ENCODE measurements at places on chromosomes 4 and X. TPM values are rescaled to one million over a fixed set of nuclear protein-coding genes. Genes with fewer than 3 reads are reported as not detected.
A peak's percentile ranks its signal among the peaks of the same experiment; 100 is the strongest.

Gene MAMLD1
- 1.4 TPM for total RNA-seq

GRCh38 chr4:14070289-14070880 is 442.9 kb upstream of the BOD1L1 start:
- no peak overlapping the region for H3K27ac ChIP-seq
- no peaks in the 10 kb centered on the region for H3K36me3 ChIP-seq
- H3K4me1 ChIP-seq: no peaks in the 10 kb centered on the region

DNA sequence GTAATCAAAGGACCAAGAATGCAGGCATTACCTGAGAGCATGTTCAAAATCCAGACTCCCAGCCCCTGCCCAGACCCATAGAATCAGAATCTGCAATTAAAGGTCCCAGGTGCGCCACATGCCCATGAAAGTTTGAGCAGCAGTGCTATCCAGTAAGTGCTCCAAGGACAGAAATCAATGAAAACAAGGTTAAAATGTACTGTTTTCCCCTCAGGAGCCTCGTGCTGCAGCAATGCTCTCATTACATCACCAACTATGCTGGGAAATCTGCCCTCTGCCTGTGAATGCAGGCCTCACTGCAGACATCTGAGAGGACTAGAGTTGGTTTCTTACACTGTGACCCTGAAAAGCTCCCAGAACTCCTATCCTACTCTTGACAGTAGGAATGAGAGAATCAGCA is 21.1 kb downstream of the ANXA5 start:
- H3K36me3 ChIP-seq: peaks cover 52% of the 10 kb centered on the region
- no peak overlapping the region for H3K4me3 ChIP-seq
- no peaks in the 10 kb centered on the region for H3K27me3 ChIP-seq
- H3K27ac ChIP-seq: peak overlapping the region; percentile 14
- peak; percentile 61 for DNase-seq

GRCh38 chr4:41658163-41658562 is 90.4 kb downstream of the PHOX2B start:
- no peak overlapping the region for H3K27ac ChIP-seq
- H3K27me3 ChIP-seq: peaks cover 10% of the 10 kb centered on the region
- H3K4me1 ChIP-seq: peaks cover 6% of the 10 kb centered on the region

DNA sequence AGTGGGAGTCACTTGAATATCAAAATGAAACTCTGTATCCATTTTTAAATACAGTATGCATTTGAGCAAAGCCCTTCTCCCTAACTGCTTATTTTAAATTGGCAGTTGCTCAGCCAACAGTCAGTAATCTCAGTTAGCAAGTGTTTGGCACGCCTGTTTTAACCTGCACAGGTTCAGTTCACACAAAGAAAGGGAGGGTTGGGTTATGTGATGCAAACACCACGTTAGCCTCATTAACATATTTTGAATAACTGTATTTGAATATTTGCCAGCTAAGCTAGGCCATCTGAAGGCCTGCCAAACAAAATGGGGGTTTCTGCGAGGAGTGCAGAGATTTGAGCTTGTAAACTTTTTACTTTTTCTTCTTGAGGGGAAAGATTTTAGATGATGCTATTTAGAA is 19.8 kb downstream of the GAB1 start:
- peaks cover 29% of the 10 kb centered on the region for H3K4me1 ChIP-seq
- H3K27ac ChIP-seq: no peak overlapping the region
- DNase-seq: no peak
- H3K4me3 ChIP-seq: no peak overlapping the region

GRCh38 chrX:50812995-50813842 is 775 bp downstream of the SHROOM4 start:
- no peak overlapping the region for H3K27ac ChIP-seq
- H3K27me3 ChIP-seq: no peaks in the 10 kb centered on the region
- peak; percentile 46 for DNase-seq
- peak overlapping the region; percentile 50 for H3K4me3 ChIP-seq

- no peaks in the 10 kb centered on the region for H3K27me3 ChIP-seq
- H3K4me3 ChIP-seq: no peak overlapping the region
Observed at GRCh38 chr4:101846550-101846949, 56.0 kb downstream of the BANK1 start.
